ENCODE measurements at places on chromosomes 16 and 17.
A peak's percentile ranks its signal among the peaks of the same experiment; 100 is the strongest.

GRCh38 chr17:74757931-74758847, 9.8 kb downstream of the NHERF1 start:
- no peak for DNase-seq

DNA sequence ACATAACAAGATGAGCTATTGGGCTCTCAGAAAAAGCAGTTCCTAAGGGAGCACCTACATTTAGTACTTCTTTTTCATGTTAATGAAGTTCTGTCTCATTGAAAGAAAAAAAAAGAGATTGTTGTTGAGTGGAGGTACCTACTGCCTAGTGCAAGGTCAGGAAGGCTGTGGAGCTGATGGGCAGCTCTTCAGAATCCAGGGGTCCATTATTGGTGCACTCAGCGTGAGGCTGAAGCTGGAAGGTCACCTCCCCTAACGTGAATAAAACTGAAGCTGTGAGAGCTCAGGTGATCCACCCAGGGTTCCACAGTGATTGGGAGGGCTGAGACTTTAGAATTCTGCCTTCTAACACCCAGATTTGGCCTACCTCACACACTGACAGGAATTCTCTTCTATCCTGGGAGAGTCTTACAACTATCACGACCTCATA, 153.9 kb upstream of the TBX2 start:
- DNase-seq, result no peak

DNA sequence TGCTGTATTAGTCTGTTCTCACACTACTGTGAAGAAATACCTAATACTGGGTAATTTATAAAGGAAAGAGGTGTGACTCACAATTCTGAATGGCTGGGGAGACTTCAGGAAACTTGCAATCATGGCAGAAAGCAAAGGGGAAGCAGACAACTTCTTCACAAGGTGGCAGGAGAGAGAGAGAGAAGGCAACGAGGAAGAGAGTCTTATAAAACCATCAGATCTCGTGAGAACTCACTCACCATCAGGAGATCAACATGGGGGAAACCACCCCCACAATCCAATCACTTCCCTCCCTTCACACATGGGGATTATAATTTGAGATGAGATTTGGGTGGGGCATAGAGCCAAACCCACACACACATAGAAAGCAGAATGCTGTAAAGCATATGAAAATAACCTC, 896.2 kb downstream of the CDH11 start:
- DNase-seq, result no peak

GRCh38 chr17:44909681-44910144, 5.6 kb downstream of the GFAP start:
- DNase-seq, result peak; percentile 76

DNA sequence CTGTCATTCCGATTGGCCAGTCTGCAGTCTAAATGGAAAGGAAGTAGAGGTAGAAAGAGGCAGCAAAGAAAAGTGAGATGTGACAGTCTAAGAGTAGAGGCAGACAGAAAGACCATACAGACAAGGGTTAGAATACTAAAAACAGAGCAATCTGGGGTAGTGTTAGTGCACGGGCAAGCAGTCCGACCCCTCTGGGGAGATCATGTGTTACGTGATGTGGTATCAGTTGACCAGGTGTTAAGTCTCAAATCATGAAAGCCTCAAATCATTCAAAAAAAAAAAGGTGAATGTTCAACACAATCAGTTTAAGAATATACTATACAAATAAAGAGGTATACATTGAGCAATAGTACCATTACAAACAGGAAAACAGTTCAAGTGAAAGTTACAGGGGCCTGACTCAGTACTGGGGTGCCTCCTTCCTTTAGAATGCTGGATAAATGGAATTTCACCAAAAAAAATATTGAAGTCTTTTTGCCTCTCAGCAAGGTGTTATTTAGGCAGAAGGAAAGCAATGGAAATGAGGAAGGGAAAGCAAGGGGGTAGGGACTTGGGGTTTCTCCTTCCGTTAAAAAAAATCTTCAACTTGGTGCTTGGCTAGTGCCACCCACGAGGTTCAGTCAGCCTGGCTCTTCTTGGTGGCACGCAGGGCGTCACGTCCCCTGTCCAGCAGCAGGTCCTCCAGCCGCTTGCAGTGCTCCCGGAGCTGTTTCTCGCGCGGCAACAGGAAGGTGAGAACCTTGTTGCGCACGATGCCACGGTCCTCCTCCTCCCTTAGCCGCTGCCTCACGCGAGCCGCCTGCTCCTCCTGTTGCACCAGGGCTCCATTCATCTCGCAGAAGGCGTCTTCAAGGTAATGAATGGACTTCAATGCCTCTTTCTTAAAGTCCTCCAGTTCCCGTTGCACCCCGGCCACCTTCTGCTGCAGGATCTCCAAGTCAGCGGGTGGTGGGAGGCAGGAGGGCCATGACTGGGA, 616 bp downstream of the CCDC182 start:
- no peak for DNase-seq

- DNase-seq, result no peak
Observed at GRCh38 chr16:77430360-77430759, 4.5 kb downstream of the ADAMTS18 start.

DNA sequence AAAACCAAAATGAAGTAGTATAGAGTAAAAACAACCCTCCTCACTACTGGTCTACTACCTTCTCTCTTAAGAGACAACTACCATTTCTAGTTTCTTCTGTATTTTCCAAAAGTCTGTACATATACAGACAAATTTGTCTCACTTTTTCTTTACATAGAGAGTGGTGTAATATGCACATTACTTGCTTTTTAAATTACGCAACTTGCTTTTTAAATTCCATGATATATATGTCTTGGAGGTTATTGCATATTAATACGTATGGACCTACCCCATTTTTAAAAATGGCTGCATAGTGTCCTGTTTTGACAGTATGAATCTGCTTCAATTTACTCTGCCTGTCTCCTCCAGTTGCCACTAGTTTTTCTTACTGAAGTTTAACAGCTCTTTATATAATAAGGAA, 42.5 kb upstream of the AQP8 start:
- DNase-seq, result no peak

DNA sequence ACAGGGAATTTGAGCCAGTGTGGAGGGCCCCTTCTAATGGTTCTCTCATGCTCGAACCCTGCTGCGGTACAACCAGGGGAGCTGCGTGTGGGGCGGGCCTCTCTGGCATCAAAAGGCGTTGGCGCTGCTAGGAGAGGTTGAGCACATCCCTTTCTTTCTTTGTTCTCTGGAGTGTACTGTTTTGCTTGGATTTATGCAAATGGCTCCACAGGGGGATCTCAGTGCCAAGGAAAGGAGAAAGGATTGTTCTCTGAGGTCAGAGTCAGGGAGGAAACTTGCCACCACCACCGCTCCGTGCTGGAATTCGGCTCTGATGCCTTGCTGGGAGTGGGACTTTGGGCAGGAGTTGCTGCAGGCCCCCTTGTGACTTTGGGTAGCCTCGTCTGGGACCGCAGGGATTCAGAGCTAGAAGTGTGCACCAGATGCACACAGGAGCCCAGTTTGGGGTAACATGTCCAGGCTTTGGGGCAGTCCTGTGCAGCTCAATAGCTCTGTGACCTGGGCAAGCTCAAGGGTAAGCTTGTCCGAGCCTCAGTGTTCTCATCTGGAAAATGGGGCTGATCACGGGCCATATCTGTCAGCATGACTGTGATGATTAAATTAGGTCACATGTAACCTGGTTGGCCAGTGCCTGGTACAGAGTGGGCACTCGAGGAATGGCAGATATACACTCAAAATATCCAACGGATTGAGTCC, 353.0 kb upstream of the EEF2KMT start:
- no peak for DNase-seq

DNA sequence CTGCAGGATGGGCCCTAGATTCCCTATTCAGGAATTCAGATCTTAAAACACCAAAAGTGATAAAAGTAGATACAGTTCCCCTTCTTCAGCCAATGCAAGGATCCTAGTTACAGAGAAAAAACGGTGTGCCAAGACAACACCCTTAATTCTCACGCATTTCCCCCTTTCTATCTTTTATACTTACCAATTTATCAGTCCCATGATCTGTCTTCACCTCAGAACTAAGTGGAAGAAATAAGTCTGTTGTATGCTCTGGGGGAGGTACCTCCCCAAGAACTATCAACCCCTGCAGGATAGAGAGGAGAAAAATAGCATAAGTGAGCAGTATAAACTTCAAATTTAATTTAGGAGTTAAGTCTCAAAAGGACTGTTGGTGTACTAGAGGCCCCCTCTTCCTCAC, 83.2 kb downstream of the STH start:
- DNase-seq, result no peak

- DNase-seq, result no peak
Observed at GRCh38 chr16:50944436-50944835, 202.6 kb downstream of the CYLD start.

GRCh38 chr17:68541816-68542215, 29.6 kb downstream of the PRKAR1A start:
- DNase-seq, result no peak

DNA sequence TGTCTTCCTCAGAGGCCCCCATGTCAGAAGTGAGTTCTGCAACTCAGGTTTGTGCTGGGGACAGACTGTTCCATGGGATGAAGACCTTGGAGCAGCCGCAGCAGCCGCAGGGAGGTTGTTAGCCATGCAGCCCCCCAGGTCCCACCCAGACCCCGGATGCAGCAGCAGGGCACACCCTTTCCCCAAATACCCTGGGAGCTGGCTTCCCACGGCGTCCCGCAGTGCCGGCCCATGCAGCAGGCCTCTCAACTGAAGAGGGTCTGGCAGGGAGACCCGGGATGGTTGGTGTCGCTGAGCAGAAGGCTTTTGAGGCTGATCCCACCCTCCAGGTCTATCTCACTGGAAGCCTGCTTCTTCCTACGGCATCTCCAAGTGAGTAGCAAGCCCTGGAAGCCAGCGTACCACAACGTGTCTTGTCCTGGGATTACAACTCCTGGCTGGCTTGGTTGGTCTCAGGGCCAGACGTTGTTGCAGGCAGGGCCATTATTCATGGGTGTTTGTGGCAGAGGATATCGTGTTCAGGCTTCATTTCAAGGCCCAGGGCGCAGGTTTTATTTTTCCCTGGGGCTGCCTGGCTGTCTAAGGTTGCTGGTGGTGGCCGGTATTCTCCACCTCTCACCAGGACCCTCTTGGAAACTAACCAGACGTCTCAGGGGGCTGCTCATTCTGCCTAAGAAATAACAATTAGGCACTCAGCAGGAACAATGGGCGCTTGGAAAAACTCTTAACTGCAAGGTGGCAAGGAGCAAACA, 223.2 kb downstream of the C16orf95 start:
- no peak for DNase-seq

DNA sequence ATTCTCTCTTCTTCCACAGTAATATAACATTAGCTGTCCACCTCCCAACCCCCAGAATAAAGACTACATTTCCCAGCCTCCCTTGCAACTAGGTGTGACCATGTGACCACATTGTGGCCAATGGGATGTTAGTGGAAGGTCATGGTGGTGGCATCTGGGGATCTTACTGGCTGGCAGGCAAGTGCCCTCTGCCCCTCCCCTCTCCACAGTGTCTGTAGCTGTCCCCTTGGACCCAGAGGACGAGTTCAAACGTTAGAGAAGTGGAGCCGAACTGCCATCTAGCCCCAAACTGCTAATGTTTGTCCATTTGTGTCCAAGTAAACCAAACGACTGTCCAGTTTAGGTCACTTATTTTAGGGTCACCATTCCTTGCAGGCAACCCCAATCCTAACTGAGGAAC, 26.6 kb upstream of the KCNG4 start:
- no peak for DNase-seq
